AG04449 (cell line): ENCODE measurements at places on chromosomes 4 and X.

- no peak for DNase-seq
These were observed 35.1 kb downstream of the EPHA5 start for GRCh38 chr4:65635051-65635821.

GRCh38 chr4:156052116-156052515 is 98.5 kb upstream of the CTSO start:
- DNase-seq, result no peak

DNA sequence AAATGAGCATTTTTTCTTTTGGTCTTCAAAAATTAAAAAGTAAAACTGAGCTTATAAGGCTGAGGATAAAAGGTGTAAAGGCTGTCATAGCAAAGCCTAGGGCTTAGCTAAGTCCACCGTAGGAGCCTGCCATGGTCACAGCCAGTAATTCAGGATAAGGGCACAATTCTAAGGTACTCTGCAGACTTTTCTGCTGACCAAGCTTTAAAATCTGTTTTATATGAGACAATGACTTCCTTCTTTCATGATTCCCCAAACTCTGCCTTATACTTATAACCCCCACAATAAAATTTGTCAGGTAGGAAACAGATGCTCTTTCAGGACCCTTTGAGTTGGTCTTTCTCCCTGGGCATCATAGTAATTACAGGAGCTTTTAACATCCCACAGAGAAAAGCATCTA is 138.5 kb downstream of the COL4A6 start:
- DNase-seq, result no peak

GRCh38 chr4:55099816-55100215 is 25.6 kb downstream of the KDR start:
- DNase-seq, result no peak

GRCh38 chr4:13988353-13989305 is 361.1 kb upstream of the BOD1L1 start:
- peak; percentile 92 for DNase-seq

DNA sequence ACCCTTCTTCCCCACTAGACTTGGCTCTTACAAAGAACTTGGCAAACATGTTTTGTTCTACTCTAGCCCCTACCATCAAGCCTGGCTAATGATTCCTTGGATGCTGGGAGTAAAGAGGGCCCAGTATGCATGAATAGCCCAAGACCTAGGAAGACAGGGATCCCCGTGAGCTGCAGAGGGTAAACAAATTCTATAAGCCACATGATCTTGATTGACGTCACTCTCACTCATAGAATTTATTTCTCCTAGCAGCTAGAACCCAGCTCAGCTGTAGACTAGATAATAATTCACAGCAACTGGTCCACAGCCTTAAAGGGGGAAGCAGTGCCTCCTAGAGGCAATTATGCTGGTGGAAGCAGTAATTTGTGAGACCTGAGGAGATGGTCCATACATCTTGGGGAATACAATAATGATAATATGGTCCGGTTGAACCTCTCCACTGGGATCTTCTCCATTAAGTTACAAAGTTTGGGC is 16.1 kb upstream of the USO1 start:
- DNase-seq, result no peak

DNA sequence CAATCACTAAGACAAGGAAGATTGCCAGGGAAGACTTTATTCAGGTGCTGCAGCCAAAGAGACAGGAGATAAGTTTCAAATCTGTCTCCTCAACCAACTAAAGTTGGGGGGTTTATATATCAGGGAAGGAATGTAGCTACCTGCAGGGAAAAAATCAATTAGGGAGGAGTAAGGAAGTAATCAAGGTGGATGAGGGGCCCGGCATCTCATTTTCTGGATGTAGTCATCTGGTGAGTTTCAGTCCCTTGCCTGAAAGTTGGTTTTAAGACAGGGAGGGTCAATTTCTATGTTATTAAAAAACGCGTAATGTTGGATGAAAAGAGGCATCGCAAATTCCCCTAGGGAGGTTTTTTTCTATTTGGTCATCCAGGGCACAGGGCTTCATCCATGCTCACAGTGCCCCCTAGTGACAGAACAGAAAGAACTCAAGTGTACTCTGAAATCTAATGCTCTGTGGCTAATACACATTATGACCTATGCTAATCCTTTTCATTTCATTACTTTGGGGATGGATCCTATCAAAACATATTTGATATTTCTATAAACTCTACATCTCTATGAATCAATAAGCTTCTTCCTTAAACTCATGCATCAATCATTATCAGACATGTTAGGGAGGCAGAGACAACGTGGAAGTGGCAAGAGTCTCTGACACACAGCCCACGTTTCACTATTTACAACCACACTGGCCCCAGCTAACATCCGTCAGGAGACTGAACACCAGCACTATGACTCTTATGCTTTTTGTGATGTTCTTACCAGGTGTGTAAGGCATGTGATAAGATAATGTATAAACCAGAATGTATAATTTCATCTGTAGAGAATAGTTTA is 1577.0 kb upstream of the TENM3 start:
- DNase-seq, result no peak

- DNase-seq, result no peak
These were observed 8.5 kb upstream of the PPEF1 start for GRCh38 chrX:18698737-18699650.
